Activated naive CD4-positive, alpha-beta T cell treated with Interleukin-2 at 50 U/mL for 16 hours (primary cell): ENCODE measurements at places on chromosomes 3 and 15.

DNA sequence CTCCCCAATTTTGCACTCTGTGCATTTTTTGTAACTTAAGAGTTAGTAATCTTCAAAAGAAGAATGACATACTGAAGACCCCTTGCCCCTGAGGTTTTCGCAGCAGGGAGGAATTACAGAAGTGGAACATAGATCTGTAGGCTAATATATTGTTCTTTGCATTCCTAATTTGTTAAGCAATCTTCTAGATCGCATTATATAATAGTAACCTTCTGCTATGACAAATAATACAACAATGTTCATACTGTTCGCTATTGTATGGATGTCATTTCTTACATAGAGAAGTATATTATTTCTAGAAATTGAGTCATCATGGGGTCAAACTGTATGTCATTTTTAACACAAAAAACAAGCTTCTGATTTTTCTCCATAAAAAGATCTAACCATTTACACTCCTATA is 95.8 kb upstream of the TGFBR2 start:
- no peak for DNase-seq

GRCh38 chr3:185470323-185470722 is 28.5 kb downstream of the TMEM41A start:
- DNase-seq = no peak

DNA sequence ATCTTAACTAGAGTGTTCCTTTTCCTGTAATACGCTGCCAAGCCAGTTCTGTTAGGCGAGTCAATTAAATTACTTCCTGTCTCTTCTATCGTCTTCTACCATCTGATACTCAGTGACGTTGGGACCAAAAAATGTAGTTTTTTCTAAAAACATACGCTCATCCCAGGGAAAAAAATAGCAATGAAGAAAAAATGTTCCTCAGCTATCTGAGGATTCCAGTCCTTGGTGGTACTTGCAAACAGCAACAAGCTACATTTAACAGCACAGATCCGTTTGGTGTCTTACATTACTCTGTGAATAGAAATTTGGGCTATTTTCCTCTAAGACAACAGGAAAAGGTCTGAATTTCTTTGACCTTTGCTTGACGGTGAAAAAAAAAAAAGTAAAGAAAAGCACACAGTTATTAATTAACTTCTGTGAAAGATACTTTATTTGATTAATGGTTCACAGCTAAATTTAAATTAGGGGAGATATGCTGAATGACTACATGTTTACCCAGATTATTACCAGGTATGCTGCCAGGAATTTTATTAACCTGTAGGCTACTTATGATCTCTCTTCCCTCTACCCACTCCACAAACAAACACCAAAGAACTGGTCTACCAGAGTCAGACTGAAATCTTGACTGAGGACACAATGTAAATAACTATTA is 254.4 kb upstream of the ZPLD1 start:
- no peak for DNase-seq

DNA sequence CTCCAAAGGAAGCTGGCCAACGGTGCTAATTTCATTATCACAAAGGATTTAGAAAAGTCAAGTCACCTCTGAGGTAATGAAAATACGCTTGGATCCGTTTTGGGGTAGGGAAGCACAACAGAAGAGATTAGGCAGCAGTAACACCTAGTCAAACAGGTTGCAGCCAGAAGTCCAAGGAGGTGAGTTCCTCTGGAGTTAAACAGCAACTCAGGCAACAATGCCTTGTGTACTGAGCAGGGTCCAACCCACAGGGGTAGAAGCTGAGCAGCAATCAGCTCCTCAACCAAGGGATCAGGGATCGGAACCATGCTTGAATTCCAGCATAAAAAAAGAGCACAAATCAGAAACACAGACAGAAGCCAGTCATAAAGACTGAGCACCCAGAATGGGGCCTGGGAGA is 88.1 kb upstream of the SPRED1 start:
- DNase-seq = no peak

DNA sequence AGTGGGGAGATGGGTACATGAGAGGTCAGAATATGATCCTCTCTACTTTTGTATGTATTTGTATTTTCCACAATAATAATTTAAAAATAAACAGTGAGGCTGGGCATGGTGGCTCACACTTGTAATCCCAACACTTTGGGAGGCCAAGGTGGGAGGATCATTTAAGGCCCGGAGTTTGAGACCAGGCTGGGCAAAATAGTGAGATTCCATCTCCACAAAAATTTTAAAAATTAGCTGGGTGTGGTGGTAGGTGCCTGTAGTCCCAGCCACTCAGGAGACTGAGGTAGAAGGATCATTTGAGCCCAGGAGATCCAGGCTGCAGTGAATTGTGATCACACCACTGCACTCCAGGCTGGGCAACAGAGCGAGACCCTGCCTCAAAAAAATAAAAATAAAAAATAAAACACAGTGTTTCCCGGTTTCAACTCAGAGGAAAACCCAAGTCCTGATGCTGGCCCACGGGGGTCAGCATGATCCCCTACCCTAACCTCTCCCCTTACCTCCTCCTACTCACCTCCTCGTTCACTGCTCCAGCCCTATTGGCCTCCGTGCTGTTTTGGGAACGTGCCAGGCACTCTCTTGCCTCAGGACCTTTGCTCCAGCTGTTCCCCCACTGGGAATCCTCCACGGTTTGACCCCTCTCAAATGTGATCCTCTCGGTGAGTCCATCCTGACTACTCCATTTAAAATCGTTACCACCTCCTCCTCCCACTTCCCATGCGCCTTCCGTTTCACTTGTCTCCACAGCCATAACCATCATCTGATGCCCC is 2.9 kb upstream of the KLHL40 start:
- no peak for DNase-seq

DNA sequence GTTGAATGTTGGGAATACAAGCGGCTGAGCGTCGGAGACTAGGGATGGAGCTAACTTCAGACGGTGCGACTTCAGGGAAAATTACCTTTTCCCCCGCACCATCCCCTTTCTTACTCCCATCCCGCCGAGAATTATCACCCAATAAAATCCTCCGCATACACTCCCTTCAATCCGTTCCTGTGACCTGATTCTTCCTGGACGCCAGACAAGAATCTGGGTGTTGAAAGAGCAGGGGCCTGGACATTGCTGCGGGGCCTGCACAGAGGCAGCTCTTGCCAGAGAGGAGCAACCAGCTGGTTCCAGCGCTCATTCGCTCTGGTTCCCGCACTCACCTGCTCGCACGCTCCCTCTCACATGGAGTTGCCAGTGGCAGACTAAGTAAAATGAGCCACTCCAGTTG is 241.9 kb downstream of the ALCAM start:
- DNase-seq = no peak

DNA sequence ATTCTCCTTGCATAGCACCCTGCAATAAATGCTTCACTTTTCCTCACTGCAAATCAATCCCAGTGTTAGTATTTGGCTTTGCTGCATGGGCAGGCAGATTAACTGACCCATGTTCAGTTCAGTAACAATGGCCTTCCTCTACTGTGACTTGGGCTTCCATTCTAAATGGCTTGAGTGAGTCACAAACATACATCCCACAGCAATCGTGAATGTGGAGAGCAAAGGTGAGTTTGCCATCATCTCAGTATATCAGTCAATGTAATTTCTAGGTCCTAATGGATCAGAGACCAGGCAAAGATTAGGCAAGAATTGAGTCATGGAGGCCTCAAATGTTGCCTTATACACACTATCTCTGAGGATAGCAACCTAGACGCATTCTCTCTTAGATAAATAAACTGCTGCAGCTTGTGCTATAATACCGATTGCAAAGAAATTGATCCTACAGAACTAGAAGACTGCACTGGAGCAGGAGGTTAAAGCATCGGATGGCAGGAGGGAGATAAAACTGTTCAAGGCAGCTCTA is 8.3 kb upstream of the ATP8B4 start:
- no peak for DNase-seq

- no peak for DNase-seq
Observed at GRCh38 chr3:71862371-71863140, 77.6 kb upstream of the PROK2 start.

DNA sequence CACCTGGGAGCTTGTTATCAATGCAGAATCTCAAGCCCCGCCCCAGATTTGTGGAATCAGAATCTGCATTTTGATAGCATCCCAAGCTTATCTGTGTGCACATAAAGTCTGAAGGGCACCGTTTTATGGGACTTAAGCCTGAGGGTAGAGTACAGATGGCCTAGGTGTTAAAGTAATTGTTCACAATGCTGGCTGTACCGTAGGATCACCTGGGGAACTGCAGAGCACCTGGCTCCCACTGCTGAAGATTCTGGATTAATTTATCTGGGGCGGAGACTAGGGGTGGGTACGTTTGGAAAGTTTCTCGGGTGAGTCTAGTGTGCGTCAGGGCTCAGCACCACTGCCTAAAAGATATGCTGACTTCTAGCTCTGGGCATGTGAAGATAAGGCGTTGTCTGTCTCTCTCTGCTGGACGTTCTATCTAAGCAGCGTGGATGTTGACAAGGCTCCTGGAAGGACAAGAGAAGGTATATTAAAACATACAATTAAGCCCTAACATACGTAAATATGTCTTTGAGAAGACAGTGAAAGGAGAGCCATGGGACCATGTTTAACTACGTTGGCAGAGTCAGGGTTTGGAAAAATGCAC is 63.2 kb upstream of the RASGRP1 start:
- DNase-seq = no peak

- no peak for DNase-seq
Observed at GRCh38 chr3:83873550-83873949, 1085.2 kb upstream of the CADM2 start.

DNA sequence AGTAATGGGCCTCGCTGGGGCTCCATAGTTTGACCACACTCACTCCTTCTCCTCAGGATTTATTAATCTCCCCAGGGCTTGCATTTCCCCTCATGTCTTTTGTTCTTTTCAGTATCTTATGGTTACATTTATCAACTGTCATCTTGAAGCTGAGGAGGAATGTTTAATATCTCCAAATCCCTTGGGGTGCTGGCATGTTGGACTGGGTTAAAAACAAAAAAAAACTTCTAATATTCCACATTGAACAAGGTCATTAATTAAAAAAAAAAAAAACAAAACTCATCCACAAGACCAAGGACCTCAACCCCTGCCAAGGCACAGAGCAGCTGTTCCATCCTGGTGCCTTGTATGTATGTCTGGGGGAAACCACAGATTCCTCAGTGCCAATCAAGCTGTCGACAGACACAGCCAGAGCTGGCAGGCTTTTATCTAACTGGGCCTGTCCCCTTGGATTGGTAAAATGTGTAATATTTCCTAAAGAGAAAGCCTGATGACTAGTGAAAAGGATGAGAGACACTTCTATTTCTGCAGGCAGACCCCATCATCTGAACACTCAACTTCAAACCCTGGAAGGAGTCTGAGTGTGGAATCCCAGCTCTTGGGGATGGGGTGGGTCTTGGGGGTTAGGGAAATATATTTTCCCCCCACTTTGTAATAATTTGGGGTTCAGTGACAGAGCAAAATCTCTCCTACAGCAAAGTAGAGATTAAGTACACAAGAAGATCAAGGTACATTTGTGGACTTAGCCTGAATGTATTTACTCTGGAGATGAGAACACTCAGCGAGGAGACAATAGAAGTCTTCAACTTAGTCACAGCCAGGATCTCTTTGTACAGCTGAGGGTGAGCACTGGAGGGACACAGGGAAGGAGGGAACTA is 69.1 kb downstream of the TTC23 start:
- DNase-seq = no peak

DNA sequence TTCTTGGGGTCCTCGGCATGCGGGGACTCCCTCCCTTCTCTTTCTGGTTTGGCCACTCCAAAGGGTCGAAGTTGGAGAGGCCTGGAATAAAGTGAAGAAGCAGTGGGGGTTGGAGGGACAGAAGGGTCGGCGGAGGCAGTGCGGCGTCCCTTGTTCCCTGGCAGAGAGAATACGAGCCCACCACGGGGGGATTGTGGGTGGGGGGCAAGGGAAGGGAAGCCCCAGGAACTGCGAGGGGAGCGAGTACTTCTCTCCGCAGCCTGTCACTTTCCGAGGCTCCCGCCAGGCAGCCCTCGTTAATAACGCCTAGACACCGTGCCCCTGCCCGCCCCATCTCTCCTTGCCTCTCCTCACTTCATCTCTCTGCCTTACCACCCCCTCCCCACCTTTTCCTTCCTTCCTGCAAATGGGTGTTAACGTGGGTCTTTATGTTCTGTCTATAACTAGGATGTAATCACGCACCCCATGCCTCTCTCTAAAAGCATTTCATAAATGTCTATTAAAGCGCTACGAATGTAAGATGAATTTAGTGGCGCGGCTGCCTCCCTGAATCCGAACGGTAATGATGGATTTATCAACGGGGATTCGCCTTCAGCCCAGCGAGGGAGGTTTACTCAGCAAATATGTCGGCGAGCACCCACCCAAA is 13.7 kb downstream of the NR2F2 start:
- DNase-seq = no peak

GRCh38 chr3:27503526-27503925 is 19.3 kb upstream of the SLC4A7 start:
- DNase-seq = no peak

- no peak for DNase-seq
Observed at GRCh38 chr3:56323986-56324420, 144.3 kb downstream of the ERC2 start.

DNA sequence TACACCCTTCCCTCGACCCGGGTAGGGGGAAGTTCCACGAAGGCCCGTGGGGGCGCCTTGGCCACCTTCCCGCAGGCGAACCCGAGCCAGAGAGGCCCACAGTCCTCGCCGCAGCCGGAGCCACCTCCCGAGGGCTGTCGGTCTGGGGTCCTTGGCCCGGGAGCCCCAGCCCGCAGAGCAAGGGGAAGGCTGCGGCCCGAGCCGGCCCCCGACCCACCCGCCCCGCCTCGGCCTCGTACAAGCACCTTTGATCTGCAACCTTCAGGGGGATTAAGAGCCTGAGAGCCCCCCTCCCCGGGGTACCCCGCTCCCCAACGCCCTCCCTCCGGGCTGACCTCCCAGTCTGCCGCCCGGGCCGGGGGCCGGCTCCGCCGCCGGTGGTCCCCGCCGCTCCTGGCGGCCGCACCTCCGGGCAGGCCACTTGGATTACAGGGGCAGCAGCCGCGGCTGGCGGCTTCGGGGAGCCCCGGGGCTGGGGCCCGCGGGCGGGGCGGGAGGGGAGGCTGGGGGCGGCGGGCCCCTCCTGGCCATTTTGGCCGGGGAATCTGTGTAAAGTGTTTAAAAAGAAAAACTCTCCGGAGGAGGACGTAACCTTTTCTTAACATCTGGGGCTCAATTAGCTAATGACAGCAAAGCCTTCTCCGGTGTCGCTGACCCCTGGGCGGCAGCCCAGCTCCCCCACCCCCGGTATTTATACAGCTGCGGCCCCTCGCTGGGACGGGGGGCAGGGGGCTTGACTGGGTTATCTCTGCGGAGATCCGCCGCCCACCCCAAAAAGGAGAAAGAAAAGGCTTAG is 40.2 kb downstream of the EPHB3 start:
- DNase-seq = no peak

DNA sequence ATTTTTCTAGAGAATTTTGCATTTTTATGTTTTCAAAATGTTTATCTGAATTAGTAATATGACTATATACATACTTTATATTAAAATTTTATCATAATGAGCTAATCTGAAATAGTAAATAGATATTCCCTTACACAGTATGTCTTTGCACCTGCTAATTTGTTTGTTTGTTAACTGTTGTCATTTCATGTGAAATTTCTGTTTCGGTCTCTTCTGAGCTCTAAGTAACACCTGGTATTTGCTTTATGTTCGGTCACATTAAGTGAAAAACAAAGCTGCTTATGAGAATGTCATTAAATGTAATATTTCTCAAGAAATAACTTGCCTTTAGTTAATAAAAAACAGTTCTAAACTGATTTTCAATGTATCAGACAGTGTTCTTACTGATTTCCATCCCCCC is 61.1 kb downstream of the FNDC3B start:
- DNase-seq = no peak

GRCh38 chr3:107514453-107514852 is 8.3 kb upstream of the BBX start:
- DNase-seq = no peak

- no peak for DNase-seq
Observed at GRCh38 chr3:190764231-190765134, 98.0 kb downstream of the GMNC start.

- no peak for DNase-seq
Observed at GRCh38 chr3:117540597-117540996, 831.0 kb downstream of the TUSC7 start.
